H7 (cell line): ENCODE measurements at places on chromosomes 2 and 18.
A peak's percentile ranks its signal among the peaks of the same experiment; 100 is the strongest.

GRCh38 chr2:80326214-80326613 lies 21.7 kb upstream of the LRRTM1 start:
- peak; percentile 25 for DNase-seq

DNA sequence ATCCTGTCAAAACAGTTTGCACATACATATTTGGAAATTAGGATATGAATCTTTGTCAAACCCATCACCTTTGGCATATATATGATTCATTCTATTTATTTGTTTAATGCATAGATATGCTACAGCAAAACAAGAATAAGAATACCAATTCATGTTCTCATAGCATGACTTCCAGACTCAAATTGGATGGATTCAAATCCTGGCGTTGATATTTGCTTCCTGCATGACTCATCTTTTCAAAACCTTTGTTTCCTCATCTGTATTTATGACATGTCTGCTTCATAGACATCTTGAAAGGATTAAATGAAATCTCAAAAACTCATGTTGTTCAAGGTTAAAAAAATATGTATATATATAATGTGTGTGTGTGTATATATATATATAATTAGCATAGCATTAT lies 261.3 kb downstream of the MBD5 start:
- DNase-seq = no peak

DNA sequence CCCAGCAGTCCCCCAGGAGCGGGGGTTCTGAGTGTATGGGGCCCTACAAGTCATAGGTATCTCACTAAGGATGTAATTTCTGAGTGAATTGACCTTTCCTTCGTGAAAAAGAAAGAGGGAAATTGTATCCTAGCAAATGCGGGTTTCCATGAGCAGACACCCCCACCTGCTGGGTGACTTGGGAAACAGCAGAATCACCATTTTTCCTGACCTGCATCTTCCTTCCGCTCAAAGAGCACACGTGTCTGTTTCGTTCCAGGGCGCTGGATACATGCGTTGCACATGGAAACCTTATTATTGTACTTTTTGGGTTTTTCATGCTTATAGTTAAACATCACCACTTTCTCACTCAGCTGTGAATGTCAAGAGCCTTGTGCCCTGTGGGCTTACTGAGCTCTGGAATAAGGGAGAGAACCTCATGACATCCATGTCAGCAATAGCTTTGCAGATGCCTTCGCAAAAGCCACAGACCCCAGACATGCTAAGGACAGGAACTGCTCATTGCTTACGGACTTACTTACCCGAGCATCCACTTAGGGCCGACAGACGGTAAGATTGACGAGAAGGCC lies 132.8 kb downstream of the TPO start:
- peak; percentile 85 for DNase-seq

GRCh38 chr2:43360137-43360536 lies 133.7 kb upstream of the ZFP36L2 start:
- no peak for DNase-seq

- DNase-seq = no peak
Measured at GRCh38 chr18:23226391-23226790, 91.1 kb downstream of the CABLES1 start.

DNA sequence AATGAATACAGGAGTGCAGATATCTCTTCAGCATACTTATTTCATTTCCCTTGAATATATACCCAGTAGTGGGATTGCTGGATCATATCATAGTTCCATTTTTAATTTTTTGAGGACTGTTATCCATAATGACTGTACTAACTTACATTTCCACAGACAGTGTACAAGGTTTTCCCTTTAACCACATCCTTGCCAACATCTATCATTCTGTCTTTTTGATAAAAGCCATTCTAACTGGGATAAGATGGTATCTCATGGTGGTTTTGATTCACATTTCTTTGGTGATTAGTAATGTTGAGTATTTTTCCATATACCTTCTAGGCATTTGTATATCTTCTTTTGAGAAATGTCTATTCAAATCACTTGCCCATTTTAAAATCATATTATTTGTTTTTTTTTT lies 325.2 kb downstream of the CYP26B1 start:
- no peak for DNase-seq

GRCh38 chr2:213224366-213224765 lies 59.9 kb upstream of the SPAG16 start:
- no peak for DNase-seq

DNA sequence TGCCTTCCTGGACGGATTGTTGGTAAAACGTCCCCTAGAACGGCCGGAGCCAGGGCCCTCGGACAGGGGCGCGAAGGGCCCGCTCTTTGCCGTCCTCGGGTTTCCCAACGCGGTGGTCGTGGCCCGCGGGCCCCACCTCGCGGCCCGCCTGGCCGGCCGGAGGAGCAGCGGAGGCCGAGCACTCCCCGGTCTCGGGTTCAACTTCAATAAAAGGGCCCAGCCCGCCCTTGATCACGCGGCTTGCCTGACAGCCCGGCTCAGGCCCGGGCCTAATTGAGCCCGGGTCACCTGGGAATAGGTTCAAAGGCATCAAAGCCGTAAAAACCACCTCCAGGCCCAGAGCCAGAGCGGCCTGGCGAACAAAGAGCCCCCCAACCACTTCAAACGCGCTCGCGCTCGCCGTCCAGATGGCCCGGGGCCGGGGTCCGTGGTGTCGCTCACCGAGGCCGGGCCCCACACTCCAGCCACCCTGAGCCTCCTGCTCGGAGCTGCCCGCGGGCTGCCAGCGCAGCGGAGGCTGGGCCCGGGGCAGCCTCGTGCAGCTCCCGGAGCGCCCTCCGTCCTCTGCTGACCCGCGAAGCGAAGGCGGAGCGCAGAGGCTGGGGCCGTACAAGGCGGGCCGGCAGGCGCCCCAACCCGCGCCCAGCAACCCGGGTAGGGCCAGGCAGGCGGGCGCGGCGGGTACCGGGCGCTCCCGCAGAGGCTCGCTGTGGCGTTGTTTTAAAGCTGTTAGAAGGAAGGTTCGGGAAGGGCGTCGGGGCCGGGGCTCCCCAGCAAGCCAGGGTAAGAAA lies 1.1 kb upstream of the TWIST2 start:
- DNase-seq = peak; percentile 79
